Upper lobe of left lung (tissue), 6 donors: ENCODE measurements at places on chromosomes 5 and 9. TPM values are rescaled to one million over a fixed set of nuclear protein-coding genes. Genes with fewer than 3 reads are reported as not detected.

DNA sequence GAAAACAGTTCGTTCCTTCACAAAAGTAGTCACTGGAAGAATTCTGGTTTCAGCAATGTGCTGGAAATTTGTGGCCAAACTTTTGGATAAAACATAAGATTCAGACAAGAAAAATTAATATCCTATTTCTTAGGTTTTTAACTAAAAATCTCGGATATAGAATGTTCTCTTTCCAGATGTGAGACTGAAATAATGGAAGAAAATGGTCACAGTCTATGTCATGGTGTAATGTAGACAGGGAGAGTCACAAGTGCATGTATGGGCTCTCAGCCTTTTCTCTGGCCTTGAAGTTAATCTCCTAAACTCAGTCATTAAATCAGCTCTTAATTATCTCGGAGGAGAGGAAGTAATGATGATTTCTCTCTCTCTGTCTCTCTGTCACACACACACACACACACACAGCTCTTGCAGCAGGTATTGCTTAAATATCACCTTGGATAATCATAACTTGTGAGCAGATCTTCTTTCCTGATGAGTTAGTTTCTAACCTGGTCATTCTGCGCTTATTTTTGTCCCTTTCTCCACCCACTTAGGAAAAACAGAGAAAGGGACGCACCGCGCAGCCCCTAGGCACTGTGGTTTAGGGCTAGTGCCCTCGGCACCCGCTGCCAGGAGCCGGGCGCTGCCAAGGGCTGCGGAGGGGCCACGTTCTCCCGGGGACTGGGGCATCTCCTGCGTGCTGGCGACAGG is 672 bp upstream of the ITGA2 start:
- no peak for DNase-seq

Gene CTXN3
- total RNA-seq: not detected

Gene TAF11L4
- not detected for total RNA-seq

DNA sequence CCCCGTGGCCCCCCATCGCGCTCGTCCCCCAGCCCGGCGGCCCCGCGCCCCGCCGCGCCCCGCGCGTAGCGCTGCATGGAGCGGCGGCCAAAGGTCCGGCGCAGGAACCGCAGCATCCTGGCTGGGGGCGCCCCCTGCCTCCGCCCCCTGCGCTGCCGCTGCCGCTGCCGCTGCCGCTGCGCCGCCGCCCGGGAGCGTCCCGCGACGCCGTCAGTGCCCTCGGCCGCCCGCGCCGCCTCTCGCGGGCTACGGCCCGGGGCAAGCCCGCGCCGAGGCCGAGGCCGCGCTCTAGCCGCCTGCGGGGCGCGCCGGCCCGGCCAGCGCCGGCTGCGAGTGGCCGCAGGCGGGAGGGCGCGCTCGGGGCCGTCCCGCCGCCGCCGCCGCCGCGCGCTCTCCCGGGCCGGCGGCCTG is 523 bp downstream of the EPB41L4B start:
- DNase-seq: no peak

DNA sequence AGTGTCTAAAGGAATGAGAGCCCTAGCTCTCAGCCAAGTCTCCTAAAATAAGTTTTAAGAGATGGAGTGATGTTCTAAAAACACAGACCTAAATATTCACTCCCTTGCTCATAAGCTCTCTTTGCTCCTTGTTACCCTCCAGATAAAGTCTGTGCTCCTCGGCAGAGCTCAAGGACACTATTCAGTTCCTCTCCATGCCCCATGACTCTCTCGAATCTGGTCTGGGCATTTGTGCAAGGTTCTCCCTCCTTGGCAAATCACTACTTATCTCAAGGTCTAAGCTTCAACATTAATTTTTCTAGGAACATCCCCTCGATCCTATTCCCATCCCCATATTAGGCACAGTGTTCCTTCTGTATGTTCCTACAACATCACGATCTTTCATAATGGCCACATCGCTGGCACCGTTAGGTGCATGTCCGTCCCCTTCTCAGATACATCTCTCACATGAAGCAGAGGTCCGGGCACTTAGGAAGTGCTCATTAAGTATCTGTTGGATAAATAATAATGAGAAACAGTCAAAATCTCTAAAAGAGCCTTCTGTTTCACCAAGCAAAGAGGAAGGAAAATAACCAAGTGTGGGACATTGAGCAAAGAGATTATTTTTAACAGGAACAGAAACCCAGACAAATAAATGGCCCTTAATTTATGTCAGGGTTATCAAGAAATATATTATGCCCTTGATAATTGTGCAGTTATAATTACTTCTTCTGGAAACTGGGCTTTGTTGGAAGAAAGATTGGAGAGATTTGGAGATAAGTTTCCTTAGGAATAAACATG is 85.9 kb upstream of the HTR4 start:
- no peak for DNase-seq
